Right renal pelvis (tissue), 4 donors: ENCODE measurements at places on chromosomes 2 and 18. TPM values are rescaled to one million over a fixed set of nuclear protein-coding genes. Genes with fewer than 3 reads are reported as not detected.
A peak's percentile ranks its signal among the peaks of the same experiment; 100 is the strongest.

DNA sequence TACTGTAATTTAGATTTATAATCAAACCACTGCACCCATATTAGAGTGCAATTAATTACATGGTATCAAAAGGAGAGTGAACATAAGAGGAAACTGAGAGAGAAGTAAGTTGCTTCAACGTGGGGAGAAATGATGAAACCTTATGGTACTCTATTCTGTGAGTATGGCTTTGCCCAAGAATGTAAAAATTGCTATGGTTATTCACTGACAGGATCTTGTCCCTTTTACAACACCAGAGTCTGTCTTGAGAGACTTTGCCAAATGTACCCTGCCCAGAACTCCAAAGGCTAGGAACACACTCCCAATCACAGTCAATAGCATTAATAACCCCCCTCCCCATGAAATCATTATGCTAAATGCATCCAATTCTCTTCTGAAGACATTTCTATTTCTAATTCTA, 974.8 kb upstream of the POU3F3 start:
- no peak for DNase-seq

SRD5A2 gene
- 0.10 TPM for polyA plus RNA-seq

DNA sequence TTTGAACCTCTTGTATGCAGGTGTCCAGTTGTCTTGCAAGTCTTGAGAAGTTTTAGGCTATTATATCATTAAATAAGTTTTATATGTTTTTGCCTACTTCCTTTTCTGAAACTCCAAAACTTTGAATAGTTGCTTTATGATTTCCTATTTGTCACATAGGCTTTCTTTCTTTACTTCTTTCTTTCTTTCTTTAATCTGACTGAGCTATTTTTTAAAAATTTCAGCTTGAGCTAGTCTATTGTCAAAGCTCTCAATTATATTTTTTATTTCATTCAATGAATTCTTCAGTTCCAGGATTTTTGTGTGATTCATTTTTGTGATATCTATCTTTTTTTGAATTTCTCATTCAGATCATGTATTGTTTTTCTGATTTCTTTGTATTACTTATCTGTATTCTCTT, 102.1 kb upstream of the TMEM178A start:
- no peak for DNase-seq

- DNase-seq = no peak
Observed at GRCh38 chr2:227376656-227377396, 2.3 kb downstream of the TM4SF20 start.

SERPINB12 gene
- polyA plus RNA-seq = 0.04 TPM

DNA sequence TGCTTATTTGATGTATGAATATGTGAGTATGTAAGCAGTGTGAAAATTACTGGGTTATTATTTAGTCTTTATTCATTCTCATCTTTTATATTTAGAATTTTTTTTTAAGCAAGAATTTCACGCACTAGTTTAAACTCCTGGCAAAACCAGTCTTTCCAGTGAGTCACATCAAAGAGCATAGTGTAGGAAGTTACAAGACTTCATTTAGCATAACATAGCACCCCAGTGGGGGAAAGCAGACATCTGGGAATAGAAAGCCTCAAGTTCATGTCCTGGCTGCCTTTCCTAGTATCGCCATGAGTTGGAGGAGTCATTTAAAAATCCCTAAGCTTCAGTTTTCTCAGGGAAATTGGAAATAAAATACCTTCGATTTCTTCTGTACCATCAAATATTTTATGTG, 408.3 kb downstream of the NUP35 start:
- DNase-seq = no peak

DNA sequence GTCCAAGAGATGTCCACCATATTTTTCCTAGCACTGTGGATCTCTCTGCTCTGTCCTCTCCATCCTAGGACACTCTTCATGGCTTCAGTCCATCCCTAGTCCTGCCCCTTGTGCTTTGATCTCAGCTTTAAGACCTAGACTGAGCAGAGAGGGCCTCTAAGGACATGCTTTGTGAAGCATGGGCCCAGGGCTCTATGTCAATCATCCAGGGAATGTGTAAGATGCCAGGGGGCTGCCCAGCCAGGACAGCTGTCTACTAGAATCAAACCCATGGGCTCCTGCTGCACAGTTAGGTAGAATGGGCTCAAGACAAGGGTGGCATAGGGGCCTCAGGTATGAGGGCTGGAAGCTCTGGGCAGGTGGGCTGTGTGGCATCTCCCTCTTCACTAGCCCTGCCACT, 24.9 kb downstream of the TET3 start:
- DNase-seq = no peak

DNA sequence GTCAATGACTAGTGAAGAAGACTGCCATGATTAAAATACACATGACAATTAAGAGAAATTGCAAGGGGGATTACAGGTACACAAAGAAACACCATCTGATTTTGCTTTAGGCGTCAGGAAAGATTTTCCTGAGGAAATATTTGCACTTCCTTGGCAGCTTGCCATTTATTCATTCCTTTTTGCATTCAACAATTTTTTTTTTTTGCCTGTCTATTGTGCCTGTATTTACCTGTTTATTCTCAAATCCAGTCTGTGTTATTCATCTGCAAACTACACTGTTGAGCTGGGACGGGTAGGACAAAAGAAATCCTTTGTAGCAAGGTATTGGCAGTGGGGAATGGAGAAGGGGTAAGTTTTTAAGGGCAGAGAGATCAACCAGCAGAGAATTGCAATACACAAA, 31.8 kb downstream of the SMAD2 start:
- no peak for DNase-seq

DNA sequence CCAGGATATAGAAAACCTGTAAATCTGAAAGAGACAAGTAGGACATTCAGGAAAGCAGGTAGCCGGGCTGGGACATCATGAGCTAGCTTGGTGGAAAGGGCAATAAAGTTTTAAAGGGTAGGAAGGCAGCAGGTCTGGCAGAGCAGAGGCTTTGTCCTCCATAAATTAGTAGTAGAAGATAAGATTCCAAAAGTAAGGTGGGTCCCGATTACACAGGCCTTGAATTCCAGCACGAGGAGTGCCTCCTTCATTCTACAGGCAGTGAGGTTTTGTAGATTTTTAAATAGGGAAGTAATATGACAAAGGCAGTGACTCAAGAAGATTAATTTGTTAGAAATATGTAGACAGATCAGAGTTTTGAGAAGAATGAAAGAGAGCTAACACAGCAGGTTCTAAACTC, 160.7 kb downstream of the DTNB start:
- no peak for DNase-seq

LHCGR gene
- polyA plus RNA-seq = 0.26 TPM

DNA sequence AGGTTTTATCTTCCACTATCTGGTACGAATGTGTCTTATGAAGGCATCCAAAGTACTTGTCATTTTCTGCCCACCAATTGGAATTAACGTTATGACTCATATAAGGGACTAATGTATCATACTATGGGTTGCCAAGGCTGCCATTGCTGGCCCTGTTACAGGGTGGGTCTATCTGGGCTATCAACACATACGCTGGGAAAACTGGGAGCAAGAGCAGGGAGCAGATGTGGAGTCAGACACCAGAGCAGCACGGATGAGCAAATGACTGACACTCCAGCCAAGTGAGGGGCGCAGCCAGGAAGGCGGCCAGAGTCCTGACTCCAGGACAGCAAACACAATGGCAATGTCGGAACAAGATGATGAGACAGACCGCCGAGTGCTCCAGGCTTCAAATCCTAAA, 145.9 kb downstream of the COPS8 start:
- no peak for DNase-seq

- no peak for DNase-seq
Observed at GRCh38 chr2:216632952-216633615, at the start of gene IGFBP2. TSS of gene IGFBP2 (plus strand) at chr2:216633420. CDS start at chr2:216633524, 104 bp downstream.

DNA sequence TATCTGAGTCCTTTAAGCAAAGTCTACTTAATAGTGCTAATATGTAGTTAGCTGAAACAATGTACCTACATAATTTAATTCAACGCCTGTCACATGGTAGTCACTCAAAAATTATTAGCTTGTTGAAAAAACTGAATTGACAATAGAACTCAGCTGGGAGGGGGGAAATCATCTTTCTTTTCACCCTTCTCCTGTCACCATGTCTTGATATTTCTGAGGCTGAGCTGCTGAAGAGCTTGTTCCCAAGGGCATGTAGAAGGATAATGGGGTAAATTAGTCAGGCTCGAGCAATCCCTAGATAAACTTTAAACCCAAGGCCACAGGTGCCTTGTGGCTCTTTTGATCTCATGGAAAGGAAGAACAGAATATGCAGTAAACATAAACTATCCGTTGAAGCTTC, 339.6 kb upstream of the LRATD1 start:
- DNase-seq = peak; percentile 3

CD226 gene
- polyA plus RNA-seq = 2.9 TPM

DNA sequence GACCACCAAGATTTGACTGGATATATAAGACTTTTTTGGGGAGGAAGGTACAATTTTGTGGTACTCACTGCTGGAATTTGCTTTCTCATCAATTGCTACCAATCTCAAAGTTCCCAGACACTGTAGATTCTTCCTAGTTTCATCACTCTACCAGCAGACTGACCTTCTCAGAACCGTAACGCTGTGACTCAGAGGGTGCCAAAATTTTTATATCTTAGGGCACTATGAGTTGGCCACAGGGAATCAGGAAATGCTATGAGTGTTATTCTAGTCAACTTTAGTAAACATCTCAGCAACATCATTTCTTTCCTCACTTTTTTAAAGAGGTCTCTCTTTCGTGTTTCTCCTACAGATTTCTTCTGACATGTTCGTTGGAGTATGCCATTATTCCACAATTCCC, 499.0 kb downstream of the TMX3 start:
- DNase-seq = no peak

GRCh38 chr18:49628881-49629795, 67.3 kb downstream of the LIPG start:
- DNase-seq = no peak

DNA sequence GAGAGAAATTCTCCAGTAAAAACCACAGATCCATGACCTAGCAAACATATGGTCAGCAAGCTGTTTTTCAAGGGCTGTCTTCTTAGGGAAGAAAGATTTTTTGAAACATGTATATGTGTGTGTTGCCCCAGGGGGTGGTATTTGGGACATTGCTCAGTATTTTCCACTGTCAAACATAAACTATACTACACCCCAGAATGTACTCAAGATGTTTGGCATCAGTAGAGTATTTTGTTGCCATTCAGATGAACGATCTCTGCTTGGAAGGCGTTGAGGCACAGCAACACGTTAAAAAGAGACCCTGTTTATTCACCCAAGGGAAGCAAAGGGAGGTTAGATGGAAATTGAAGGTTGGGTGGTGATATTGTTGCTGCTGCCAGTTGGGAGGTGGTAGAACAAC, 30.0 kb downstream of the EEF1B2 start:
- DNase-seq = no peak

MPP4 gene
- 0.17 TPM for polyA plus RNA-seq

- no peak for DNase-seq
Observed at GRCh38 chr2:60354713-60355112, 198.7 kb downstream of the BCL11A start.

GRCh38 chr2:45688479-45689298, 37.2 kb downstream of the PRKCE start:
- no peak for DNase-seq

OSR1 gene
- polyA plus RNA-seq = 6.3 TPM

DNA sequence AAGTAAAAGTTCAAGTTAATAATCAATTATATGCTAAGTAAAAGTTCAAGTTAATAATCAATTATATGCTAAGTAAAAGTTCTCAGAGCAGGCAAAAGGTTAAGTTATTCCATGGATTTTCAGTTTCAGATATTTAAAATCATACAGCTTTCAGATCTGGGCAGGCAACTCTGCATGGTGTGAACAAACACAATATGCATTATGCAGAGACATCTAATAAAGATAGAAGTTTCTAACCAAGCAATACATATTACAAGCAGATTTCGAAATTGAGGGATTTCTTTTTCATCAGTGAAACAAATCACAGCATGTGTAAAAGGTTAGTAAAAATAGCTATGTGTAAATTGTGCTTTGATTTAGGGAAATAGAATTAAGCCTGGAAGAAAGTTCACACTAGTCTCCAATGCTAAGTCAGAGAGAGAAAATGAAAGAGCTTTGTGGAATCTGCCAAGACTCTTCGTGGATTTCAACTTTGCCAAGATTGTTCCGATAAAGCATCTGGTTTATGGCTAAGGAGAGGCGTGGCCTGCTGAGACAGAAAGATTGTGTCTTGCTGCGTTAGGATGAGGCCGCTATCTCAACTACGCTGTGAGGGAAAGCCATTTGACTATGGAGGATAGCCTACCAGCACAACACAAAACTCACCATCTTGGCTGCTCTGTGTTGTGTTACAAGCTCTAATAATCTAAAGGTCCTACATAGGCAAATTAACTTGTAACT, 60.1 kb upstream of the SLC16A14 start:
- no peak for DNase-seq

- DNase-seq = no peak
Observed at GRCh38 chr2:147843391-147843863, 1.4 kb upstream of the ACVR2A start.
